ENCODE measurements at places on chromosomes 4 and X.

- peak; percentile 20 for DNase-seq
Measured at GRCh38 chrX:41664375-41664901, 24.3 kb upstream of the GPR34 start.

GRCh38 chrX:102976286-102976685 is 39.2 kb downstream of the RAB40AL start:
- DNase-seq, result no peak

- DNase-seq, result no peak
Measured at GRCh38 chrX:150514462-150514861, 54.0 kb upstream of the MTM1 start.

GRCh38 chrX:9626379-9626778 is 139.3 kb downstream of the GPR143 start:
- DNase-seq, result no peak

- DNase-seq, result no peak
Measured at GRCh38 chr4:5996641-5997040, 21.6 kb downstream of the C4orf50 start.

GRCh38 chr4:153428941-153429475 is 37.2 kb upstream of the TMEM131L start:
- no peak for DNase-seq

DNA sequence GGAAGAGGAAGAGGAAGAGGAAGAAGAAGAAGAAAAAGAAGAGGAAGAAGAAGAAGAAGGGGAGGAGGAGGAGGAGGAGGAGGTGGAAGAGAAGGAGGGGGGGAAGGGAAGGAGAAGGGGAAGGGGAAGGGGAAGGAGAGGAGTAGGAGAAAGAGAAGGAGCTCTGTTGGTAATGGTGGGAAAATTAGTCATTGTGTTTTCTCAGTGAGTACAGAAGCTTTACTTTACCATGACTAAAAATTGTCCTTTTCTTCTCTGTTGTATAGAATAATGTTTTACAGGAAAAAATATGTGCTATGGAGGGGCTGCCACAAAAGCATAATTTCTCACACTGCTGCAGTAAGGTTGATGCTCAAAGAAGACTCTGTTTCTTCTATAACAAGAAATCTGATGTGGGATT is 4.1 kb downstream of the AFM start:
- no peak for DNase-seq

DNA sequence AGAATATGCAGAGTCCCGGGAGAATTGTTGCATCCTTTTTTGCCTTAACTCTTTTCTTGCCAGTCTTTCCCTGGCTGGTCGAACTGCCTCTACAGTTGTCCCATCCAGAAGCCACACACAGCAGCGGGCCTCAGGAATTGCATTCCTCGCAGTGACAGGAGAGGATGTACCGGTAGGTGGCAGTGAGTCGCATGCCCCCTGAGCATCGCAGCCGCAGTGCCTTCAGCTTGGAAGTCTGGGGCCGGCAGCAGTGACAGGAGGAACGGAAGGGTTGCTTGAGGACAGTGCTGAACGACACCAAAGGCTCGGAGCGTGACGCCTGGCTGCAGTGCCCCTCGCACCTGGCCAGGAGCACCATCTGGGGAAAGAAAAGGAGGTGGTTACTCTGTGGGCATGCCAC is 23.5 kb downstream of the NDP start:
- DNase-seq, result peak; percentile 44

- no peak for DNase-seq
Measured at GRCh38 chr4:154044108-154044531, 255.2 kb upstream of the SFRP2 start.

DNA sequence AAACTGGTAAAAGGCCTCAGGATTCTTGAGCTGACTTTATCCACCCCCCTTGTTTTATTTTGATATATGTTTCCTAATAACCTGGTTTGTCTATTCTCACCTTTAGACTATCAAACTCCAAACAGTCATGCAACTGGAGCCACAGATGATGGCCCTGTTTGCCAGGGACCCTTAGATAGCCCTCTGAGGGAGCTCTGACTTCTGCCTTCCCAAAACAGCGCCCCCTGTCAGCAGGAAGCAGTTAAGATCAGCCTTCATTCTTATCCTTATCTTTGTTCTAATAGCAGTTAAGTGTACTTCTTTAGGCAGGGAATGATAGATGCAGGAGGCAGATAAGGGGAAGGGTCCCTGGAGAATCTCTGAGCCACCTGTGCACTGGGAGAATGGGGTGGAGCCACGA is 27.5 kb upstream of the CXCL13 start:
- no peak for DNase-seq

GRCh38 chrX:18855919-18856644 is 127.8 kb downstream of the PHKA2 start:
- no peak for DNase-seq

DNA sequence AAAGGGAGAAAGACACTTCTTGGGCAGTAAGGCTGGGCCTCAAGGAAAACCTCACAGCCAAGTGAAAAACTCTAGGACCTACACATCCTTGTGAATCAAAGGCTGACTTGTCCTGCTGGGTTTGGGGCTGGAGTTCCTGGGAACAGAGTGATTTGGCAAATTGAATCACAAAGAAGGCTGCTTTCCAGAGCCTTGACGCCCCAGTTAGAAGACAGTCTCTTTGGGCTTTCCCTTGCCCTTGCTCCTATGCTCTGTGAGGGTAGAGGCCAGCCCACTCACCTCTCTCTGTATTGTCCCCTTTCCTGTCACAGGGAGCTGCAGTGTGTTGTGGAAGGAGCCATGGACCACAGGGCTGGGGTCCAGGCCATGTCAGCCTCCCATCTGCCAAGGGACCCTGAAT is 9.6 kb downstream of the AMER1 start:
- DNase-seq, result no peak

DNA sequence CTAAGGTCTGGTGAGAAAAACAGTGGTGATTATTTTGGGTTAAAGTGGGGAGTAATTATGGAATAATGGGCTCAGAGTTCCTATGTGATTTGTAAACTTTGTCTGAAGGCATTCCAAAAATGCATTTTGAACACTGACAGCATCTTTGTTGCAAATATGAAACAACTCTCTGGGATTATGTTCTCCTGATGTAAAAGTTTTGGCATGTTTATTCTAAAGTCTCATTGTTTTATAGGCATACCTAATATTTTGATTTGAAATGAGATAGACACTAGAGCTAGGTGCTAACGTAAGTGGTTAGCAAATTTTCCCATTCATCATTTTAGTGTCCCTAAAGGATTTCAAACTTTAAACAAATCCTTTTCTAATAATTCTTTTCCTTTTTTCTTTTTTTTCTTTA is 140.9 kb upstream of the ANXA3 start:
- no peak for DNase-seq

- DNase-seq, result no peak
Measured at GRCh38 chr4:139975830-139976272, 178.1 kb downstream of the MAML3 start.

- DNase-seq, result no peak
Measured at GRCh38 chr4:140343303-140343702, 30.1 kb upstream of the SCOC start.

- DNase-seq, result no peak
Measured at GRCh38 chrX:39894683-39895082, 203.1 kb downstream of the BCOR start.

DNA sequence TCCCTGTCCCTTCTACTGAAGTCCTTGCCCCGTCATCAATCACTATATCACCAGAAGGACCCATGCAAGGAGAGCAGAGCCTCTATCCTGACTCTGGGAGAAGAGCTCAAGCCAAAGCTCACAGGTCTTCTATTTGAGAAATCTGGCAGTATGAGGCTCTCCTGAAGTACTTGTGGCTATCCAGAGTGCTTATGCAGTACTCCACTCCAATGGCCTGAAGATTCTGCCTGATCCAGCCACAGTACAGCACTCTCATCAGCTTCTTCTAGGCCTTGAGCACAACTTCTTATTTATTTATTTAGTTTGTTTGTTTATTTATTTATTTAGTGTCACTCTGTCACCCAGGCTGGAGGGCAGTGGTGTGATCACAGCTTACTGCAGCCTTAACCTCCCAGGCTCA is 13.0 kb downstream of the USP26 start:
- no peak for DNase-seq

- no peak for DNase-seq
Measured at GRCh38 chrX:66098162-66098561, 58.3 kb upstream of the VSIG4 start.

DNA sequence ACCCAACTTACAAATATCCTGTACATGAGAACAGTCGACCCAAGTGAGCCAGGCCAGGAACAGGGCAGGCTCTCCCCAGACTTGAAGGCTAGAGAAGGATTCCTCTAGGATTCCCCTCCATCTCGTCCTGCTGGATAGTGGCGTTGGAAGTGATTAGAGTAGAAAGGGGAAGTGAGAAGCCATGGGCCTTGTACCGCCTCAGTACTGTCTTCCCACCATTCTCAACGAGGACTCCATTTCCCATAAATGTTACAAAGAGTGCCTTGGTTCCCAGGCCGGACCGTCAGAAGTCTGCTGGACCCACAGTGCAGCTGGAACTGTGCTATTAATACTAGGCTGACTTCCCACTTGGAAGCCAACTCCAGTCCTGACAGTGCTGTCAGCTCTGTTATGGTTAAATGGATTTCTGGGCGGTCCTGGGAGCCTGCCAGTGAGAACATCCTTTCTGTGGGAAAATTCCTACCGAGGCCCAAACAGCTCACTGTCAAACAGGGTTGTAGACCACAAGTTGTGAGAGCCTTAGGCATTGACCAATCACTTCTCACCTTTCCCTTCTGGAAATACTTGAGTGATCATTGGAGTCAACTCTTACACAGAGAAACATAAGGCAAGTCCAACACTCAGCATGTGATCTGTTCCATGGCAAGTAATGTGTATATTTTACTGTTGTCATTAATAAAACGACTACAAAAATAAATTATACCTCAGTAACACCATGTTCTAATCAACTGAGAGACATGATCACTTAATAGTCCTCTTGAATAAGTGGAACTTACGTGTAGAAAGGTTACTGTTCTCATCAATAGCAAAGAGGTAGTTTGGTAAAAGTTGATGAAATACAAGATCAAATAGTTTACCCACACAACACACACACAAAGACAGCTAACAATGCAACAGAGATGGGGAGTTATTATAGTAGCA is 58.4 kb downstream of the AMELX start:
- DNase-seq, result no peak

- DNase-seq, result no peak
Measured at GRCh38 chr4:87012265-87012953, 77.6 kb downstream of the AFF1 start.

GRCh38 chrX:13808293-13808692 is 8.6 kb downstream of the GPM6B start:
- no peak for DNase-seq

GRCh38 chr4:16496501-16496900 is 270.2 kb upstream of the TAPT1 start:
- no peak for DNase-seq

- no peak for DNase-seq
Measured at GRCh38 chr4:159349332-159349731, 246.5 kb downstream of the RAPGEF2 start.

All from activated naive CD4-positive, alpha-beta T cell treated with anti-CD3 and anti-CD28 coated beads for 36 hours (primary cell).